ENCODE measurements at places on chromosomes 7 and 10.

DNA sequence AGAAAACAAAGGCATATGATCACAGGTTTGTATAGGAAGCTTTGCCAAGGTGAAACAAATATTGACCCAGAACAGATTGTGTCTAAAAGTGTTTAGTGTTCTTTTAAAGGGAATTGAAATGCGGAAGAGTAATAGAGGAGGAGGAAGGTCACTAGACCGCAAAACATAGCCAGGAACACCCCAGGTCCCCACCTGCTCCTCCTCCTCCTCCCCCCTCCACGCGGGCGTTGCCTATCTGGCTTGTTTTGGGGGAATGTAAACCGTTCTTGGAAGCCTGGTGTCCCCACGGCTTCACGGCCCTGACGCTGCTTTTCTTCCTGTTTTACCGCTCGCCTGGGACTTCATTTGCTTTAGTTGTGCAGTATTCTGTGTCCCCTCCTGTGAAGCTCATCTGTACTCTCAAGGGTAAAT is 81.0 kb upstream of the PFKP start:
- no peak for DNase-seq

DNA sequence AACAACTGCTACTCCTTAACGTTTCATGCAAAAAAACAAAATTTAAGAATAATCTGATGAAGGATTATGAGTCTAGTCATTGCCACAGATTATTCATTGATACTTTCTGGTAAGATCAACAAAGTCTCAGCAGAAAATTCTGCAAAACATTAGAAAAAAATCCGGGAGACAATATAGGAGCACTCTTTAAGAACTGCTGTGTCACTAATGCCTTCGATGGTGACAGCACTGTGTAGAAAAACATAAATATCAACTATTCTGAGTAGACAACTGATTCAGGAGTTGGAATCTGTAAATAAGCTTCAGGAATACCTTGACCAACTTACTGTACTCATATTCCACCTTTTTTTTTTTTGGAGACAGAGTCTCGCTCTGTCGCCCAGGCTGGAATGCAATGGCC is 69.0 kb downstream of the CYTH3 start:
- no peak for DNase-seq

DNA sequence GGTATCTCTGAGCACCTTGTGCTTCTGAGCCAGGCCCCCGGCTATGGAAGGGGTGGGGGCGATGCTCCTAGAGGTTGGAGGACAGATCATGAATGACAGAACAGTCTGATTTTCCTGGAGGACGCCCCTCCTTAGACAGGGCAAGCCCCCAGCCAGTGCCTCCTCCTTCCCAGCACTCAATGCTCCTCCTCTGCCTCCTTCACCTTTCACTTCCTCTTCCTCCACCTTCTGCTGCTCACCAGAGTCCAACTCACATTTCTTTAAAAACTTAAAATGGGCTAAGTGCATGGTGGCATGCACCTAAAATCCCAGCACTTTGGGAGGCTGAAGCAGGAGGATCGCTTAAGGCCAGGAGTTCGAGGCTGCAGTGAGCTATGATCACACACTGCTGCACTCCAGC is 71.1 kb upstream of the CUX1 start:
- DNase-seq = no peak

DNA sequence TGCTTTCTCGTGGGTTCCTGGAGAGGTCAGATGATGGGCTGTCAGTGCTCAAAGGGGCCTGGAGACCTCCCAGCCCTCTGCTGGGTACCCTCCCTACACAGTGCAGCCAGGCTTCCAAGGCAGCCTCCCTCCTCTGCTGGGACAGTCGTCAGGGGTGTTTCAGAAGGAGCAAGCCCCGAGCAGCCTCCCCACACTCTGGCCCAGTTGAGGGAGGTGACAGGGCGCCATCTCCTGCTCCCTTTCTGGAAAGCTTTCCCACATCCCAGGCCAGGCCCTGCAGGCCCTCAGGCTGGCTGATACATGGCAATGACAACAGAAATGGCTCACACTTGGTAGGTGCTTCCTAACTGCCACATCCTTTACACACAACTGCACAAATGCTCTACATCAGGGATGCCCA is 32.1 kb downstream of the KCNMA1 start:
- no peak for DNase-seq

GRCh38 chr10:70315815-70316214 is 32.0 kb upstream of the NPFFR1 start:
- DNase-seq = no peak

DNA sequence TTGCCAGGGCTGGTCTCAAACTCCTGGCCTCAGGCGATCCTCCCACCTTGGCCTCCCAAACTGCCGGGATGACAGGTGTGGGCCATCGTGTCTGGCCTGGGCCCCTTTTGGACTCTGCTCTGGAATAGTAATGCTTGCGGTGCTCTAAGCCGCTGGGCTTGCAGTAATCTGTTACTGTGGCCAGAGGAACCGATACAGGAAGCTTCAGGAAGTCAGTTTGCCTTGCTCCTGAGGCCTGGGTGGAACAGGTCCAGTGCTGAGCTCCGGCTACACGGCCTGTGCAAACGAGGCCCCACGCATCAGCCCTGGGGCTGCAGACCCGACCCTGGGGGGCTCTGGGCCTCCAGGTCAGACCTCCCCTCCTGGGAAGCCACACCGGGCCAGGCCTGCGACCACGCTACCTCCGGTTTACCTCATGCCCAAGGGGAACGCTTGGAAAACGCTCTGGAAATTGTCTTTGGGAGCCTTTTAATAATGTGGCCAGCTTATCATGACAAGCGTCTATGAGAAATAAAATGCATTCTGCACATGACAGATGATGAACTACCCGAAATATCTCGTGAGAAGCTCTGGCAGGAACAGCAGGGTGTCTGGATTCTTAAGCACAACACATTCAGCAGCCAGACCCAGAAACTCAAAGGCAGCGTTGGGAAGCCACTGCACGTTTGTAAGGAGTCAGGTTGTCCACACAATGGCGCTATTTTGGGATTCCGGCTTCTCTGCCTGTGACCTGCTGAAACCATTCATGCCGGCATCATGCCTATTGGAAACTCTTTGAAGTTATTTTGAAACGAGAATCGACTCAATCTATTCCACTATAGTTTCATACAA is 10.1 kb upstream of the ADAP1 start:
- no peak for DNase-seq

DNA sequence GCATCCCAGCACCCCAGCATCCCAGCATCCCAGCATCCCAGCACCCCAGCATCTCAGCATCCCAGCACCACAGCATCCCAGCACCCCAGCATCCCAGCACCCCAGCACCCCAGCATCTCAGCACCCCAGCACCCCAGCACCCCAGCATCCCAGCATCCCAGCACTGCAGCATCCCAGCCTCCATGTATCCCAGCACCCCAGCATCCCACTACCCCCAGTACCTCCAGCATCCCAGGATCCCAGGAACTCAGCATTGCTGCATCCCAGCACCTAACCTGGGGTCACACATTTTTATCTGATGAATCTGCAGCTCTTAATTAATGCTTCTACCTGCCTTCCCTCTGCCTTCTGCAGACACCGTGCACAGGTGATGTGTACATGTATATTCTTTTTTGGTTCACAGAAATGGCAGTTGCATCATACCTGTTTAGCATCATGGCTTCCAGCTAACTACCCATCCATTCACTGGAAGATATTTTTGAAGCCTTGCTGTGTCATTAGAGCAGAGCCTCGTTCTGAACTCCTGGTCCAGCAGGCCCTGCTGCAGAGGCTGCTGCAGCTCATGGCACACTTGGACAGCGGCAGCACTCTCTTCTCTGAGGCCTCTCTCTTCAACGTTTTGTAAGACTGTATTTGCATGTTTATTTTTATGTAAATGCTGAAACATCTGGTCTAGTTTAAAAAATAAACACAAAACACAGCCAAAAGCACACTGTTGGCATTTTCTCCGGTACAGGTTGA is 4.6 kb upstream of the CFAP46 start:
- no peak for DNase-seq

GRCh38 chr7:154832557-154833138 is 170.3 kb downstream of the PAXIP1 start:
- DNase-seq = no peak

DNA sequence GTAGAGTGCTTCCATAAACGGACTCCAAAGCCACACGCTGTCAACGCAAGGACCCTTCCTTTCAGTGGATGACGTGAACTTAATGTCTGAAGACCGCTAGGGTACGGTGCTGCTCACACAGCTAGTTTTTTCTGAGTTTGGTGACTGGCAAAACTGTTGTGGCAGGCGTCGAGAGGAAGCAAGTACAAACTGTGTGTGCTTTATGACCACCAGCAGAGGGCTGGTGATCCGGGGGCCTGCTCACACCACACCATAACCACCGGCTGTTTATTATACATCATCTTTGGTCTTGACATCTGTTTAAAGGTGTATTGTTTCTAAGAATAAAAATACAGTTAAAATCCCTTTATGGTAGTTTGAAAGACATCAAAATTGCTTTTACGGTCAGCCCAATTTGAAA is 37.1 kb upstream of the ATP6V0A4 start:
- no peak for DNase-seq

DNA sequence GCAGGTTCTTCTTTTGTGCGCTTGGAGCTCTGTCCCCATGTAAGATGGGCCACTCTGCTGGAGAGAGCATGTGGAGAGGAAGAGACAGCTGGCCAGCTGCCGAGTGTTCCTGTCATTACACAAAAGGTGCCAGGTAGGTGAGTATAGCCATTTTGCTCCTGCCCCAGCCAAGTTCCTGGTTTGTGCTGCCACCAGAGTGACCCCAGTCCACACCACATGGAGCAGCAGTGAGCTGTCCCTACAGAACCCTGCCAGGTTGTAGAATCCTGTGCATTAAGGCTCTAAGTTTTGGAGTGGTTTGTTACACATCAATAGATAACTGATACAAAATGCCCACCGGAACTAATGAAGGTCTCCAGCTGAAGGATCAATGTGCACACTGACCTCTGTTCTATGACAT is 84.6 kb upstream of the GHITM start:
- DNase-seq = no peak
